Anterior cingulate cortex (tissue), 58 donors: ENCODE measurements at places on chromosomes 2 and 18.

- DNase-seq, result no peak
Measured at GRCh38 chr2:211879323-211879722, 659.3 kb downstream of the ERBB4 start.

DNA sequence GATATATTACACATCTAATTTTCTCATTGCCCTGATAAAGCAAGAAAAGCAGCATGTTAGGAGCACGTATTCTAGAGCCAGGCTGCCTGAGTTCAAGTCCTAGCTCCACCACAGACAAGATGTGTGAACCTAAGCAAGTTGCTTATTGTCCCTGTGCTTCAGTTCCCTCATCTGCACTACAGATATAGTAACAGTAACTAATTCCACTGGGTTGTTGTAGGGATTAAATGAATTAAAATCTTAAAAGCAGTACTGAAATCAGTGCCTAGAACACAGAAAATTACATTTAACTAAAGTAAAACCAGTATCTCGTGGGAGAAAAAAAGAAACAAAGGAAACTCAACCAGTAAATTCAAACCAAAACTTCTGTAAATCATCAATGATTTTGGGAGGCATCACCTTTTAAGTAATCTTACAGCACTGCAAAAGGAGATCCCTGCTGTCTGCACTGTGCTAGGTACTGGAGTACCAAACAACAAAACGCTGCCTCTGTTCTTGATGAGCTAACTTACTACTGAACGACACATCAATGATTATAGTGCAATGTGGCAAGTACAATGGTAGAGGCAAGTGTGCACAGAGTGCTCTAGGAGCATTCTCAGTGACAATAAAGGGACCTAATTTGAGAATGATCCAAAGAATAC lies 7.9 kb downstream of the MAP3K2 start:
- DNase-seq, result no peak

GRCh38 chr2:157782057-157782845 lies 93.9 kb downstream of the ACVR1 start:
- no peak for DNase-seq

GRCh38 chr2:209937893-209938292 lies 64.5 kb upstream of the RPE start:
- no peak for DNase-seq

DNA sequence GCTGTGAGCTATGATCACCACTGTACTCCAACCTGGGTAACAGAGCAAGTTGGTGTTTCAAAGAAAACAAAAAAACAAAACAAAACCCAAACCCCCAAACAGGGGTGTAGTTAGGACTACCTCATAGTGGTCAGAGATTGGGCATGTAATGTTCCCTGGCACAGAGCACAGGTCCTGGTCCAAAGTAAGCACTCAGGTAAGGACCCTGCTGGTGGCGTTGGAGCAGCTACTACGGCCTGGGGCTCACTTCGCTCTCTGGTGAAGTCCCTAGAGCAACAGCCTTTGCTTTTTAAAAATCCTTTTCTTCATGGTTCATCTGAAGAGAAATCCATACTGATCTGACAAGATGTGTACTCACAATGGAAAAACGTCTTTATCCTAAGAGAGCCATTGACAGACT lies 130.4 kb downstream of the ZNF236 start:
- DNase-seq, result no peak
